ENCODE measurements at places on chromosomes 4 and X. TPM values are rescaled to one million over a fixed set of nuclear protein-coding genes. Genes with fewer than 3 reads are reported as not detected.

DNA sequence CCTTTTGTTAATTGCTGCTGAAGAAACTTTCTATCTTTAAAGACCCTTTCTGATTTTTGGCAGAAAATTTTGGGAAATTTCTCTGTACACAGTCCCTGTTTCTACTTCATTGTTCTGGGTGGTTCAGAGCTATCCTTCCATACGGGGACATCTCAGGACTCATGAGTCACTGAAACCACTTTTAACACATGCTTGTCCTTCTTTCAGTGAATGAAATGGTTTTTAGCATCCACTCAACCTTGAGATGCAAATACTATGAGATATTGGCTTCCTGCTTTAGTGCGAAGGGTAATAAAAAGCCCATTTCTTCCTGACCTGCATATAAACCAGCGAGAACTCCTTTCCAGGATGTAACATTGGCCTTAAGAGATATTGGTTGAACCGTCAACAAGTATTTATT, 158.0 kb downstream of the REPS2 start:
- DNase-seq = no peak

DNA sequence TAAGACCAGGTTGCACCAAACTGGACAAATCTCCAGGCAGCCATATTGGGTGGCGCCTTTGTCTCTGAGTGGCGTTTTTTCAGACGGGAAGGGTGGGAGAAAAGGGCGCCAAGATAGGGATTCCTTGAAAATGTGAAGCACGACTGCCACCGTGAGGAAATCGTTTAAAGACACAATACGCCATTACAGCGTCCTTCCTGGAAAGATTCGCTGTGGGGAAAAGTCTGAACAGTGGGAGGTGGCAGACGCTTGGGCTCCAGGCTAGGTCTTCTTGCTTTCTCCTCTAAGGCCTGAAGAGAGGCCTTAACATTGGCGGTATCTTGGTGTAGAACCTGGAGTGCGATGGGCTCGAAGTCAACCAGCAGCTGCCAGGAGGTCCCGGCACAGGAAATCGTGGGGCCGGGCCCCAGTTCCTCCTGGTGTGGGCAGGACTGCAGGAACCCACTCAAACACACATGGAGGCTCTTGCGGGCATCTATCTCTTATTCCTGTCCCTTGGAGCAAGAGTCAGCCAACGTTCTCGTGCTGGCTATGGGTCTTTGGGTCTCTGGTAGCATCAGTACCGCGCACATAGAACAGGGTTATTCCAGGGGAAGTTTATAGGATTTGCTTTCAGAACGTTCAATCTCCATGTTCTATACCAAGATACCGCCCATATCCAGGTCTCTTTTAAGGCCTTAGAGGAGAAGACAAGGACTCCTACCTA, 208.8 kb downstream of the OR13H1 start:
- DNase-seq = no peak

GRCh38 chrX:1384658-1385252, 7.2 kb downstream of the SLC25A6 start:
- DNase-seq = no peak

DNA sequence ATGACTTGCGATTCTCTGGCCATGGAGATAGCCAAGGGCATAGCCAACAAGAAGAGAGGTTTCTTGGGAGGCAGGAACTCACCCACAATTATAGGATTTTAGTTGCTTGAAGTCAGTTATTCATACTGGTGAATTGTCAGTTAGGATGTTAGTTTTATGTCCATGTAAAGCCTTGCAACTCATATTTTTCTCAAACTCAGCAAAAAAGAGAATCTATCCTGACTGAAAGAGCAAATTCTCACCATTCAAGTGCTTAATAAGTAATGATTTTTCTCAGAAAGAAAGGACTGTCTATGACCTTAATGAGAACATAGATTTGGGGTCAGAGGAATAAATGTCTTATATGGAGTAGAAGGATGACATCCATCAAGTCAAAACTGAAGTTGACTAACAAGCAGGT, 934.5 kb downstream of the STPG2 start:
- no peak for DNase-seq

DNA sequence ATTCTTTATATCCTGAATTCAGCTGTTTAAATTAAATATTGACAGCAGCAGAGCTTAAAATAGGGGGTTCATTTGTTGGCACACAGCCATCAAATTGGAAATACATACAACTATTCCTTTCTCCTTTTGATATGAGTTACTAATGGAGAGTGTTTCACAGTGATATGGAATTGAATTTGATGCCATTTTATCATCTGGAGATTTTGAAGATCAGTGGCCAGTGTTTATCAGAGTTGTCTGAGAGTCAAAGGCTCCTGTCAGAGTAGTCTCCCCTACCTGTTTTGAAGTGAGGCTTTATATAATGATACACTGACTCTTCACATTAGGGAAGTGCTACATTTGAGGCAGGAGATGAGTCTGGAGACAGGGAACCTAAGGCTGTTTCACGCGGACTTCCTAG, 1286.3 kb downstream of the TECRL start:
- no peak for DNase-seq

FRMD7 gene
- not detected for total RNA-seq

GRCh38 chrX:133655275-133656265, 240.3 kb upstream of the GPC4 start:
- DNase-seq = no peak

- no peak for DNase-seq
These were observed 94.6 kb upstream of the FUNDC1 start for GRCh38 chrX:44637282-44637681.

GRCh38 chr4:126568652-126569570, 1063.8 kb upstream of the INTU start:
- DNase-seq = no peak

MAGEB10 gene
- total RNA-seq = not detected

LRP2BP gene
- total RNA-seq = 0.75 TPM

CCDC158 gene
- not detected for total RNA-seq

DNA sequence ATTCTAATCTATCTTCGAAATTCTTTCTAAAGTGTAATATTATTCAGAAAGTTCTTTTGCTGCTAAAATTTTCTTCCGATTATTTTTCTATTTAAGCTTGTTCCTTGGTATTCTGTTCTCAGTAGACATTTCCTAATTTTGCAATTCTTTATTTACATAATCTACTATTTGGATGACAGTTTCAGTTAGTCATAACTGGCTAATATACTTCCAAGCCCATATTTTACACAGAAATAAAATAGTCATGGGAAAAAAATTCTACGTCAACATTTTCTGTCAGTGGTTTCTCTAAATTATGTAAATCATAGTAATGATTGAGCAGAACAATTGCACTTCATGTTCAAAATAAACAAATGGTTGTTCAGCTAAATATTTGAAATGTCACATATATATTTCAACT, 178.0 kb upstream of the ANKRD50 start:
- DNase-seq = no peak
